ENCODE measurements at places on chromosomes 16 and 17. TPM values are rescaled to one million over a fixed set of nuclear protein-coding genes. Genes with fewer than 3 reads are reported as not detected.

RASL10B gene
- polyA plus RNA-seq: 12.9 TPM

MEIOB gene
- polyA plus RNA-seq: 1.3 TPM

JPH3 gene
- polyA plus RNA-seq: 0.74 TPM

MT3 gene
- 1.1 TPM for polyA plus RNA-seq

MYH1 gene
- 0.03 TPM for polyA plus RNA-seq

NPIPB6 gene
- polyA plus RNA-seq: 0.99 TPM

TENT4B gene
- polyA plus RNA-seq: 17.9 TPM

ETV4 gene
- polyA plus RNA-seq: 32.2 TPM

ZNF286A gene
- polyA plus RNA-seq: 42.7 TPM

- no peak for DNase-seq
Observed at GRCh38 chr17:10171122-10171571, 27.3 kb downstream of the GAS7 start.

DNA sequence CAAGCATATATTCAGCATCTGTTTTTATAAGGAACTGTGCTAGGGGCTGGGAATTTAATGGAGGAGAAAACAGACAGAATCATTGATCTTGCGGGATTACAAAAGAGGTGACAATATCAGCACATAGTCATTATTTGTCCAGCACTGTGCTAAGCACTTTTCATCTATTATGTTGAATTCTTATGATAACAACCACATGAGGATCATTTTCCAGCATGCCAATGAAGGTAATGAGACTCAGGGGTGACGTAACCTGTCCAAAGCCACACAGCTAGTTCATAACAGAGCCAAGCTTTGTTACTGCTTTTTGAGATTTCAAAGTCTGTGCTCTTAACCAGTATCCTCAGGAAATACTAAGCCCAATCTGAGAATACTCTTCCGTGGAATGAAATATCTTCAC is 503.3 kb downstream of the CDH13 start:
- no peak for DNase-seq

GRCh38 chr17:41792845-41793783 is 6.6 kb upstream of the JUP start:
- DNase-seq: no peak

DNA sequence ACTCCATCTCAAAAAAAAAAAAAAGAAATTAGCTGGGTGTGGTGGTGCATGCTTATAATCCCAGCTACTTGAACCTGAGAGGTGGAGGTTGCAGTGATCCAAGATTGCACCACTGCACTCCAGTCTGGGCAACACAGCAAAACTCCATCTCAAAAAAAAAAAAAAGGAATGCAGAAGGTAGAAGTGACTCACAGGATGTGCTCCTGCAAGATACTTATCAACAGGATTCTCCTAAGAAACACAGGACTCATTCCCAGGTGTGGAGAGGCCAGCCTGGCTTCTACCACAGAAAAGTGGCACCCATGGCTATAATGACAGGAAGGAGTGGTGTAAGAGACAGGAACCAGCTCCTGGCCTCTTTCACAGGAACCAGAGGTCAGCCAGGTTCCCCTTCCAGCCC is 13.8 kb downstream of the ELMO3 start:
- DNase-seq: no peak

DNA sequence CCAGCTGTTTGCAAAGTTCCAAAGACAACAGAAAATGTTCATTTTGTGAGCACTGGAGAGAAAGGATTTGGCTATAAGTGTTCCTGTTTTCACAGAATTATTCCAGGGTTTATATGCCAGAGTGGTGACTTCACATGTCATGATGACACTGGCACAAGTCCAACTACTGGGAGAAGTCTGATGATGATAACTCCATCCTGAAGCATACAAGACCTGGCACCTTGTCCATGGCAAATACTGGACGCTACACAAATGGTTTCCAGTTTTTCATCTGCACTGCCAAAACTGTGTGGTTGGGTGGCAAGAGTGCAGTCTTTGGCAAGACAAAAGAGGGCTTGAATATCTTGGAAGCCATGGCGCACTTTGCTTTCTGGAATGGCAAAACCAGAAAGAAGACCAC is 385.0 kb downstream of the CDH11 start:
- no peak for DNase-seq

- DNase-seq: no peak
Observed at GRCh38 chr17:21089145-21089544, 37.6 kb upstream of the DHRS7B start.

GRCh38 chr16:11240636-11241473 is 15.1 kb downstream of the SOCS1 start:
- DNase-seq: no peak

DNA sequence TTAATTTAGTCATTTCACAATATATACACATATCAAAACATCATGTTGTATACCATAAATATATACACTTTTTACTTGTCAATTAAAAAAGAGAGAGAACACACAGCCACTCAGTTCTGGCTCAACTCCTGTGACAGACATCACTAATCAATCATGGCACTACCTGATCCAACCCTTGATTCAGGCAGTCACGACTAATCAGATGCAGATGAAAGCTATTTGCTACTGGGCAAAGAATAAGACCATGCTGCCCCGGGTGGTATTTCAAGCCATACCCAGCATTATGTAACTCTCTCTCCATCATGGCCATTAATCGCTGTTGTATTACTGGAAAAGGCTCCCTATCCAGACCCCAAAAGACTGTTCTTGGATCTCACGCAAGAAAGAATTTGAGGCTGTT is 345.7 kb downstream of the HAPSTR1 start:
- DNase-seq: no peak

GRCh38 chr16:35198223-35199199 is 1739.1 kb downstream of the TP53TG3F start:
- no peak for DNase-seq

DNA sequence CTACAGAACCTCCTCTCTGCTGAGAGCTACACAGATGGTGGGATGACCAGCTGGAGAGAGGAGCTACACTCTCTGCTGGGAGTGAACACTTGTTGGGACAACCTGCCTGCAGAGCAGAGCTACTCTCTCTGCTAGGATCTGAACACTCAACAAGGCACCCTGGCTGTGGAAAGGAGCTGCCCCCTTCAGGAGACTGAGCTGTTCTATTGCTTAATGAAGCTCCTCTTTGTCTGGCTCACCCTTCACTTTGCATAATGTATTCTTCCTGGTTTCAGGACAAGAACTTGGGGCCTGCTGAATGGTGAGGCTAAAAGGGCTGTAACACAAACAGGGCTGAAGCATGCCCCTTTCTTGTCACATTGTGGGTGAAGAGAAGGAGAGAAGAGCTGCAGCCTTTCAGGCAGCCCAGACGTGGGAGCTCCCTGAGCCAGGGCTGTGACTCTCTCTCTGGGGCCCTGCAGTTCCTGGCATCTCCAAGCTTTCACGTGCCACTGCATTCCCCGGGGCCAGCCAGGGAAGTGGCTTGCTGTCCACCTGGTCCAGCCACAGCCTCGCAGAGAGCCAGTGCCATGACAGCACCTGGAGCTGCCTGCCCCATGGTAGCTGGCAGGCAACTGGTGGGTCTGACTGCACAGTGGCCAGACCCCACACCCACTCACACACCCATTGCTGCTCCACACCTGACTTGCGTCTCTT is 272.8 kb upstream of the KCNJ16 start:
- DNase-seq: no peak

DNA sequence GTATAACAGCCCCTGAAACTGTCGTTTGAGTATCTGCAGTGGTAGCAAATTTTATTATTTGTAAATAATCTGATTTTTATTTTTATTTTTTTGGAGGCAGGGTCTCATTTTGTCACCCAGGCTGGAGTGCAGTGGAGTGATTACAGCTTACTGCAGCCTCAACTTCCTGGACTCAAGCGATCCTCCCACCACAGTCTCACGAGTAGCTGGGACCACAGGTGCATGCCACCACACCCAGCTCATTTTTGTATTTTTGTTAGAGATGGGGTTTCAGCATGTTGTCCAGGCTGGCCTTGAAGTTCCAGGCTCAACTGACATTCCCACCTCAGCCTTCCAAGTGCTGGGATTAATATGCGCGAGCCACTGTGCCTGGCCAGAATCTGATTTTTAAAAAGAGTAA is 2.8 kb downstream of the NDEL1 start:
- no peak for DNase-seq
